ENCODE measurements at places on chromosomes 11 and 22. TPM values are rescaled to one million over a fixed set of nuclear protein-coding genes. Genes with fewer than 3 reads are reported as not detected.

Gene YAP1
- 139 TPM for total RNA-seq

Gene PNPLA5
- not detected for total RNA-seq

Gene TUB
- total RNA-seq, result 3.1 TPM

Gene CNGA4
- total RNA-seq, result not detected

Gene IL18BP
- total RNA-seq, result 4.5 TPM

Gene SOX10
- total RNA-seq, result not detected
